NCI-H1092 (cell line): ENCODE measurements at places on chromosomes 1 and 21.

DNA sequence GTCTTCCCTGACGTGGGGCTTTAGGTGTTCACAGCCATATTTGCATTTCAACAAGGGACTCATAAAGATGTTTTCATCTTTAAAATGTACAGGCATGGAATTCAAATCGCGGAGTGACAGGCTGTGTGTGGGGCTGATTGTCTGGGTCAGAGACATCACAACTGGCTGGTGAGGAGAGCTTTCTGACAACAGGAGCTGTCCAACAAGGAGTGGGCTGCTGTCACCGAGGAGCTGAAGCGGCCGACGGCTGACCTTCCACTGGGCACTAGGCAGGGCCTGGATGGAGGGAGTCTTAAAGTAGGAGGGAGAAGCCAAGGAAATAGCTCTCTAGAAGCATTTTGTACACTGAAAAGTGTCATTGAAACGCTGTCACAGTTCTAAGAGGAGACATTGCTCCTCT, 30.5 kb upstream of the SCMH1 start:
- no peak for DNase-seq

DNA sequence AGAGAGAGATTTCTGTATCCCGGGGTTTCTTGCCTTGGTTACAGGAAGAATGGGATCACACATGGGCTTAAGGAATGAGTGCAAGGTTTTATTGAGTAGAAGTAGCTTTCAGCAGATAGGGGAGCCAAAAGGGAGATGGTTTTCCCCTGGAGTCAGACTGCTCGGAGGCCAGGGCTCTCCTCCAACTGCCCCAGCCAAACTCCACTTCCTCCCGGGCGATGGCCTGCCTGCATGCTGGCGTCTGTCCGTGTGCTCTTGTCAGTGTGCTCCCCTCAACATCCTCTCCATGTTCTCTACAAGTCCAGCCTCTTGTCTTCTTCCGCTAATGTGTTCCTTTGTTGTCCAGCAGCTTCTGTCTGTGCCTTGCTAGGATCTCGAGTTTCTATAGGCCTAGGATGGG, 421.3 kb upstream of the ADGRL2 start:
- DNase-seq: no peak

DNA sequence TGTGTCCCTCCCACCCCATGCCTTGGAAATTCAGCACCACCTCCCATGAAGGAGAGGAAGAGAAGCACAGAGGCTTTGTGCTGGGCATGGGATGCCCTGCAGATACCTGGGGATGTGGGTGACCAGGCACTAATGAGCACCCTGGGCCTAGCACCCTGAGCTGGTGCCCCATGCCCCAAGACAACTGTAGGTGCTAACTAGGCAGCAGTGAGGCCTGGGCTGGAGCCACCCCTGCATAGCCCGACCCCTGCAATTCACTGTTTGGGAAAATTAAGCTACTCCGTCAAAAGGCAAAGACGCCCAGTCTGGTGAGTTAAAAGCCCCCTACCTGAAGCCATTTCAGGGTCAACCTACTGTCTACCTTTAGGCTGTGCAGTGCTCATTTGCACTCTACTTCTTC, 5.4 kb downstream of the KCNA2 start:
- no peak for DNase-seq

GRCh38 chr1:25614501-25615171, 2.0 kb upstream of the MAN1C1 start:
- DNase-seq: no peak

- no peak for DNase-seq
Measured at GRCh38 chr1:166914111-166914510, 38.0 kb upstream of the TADA1 start.

DNA sequence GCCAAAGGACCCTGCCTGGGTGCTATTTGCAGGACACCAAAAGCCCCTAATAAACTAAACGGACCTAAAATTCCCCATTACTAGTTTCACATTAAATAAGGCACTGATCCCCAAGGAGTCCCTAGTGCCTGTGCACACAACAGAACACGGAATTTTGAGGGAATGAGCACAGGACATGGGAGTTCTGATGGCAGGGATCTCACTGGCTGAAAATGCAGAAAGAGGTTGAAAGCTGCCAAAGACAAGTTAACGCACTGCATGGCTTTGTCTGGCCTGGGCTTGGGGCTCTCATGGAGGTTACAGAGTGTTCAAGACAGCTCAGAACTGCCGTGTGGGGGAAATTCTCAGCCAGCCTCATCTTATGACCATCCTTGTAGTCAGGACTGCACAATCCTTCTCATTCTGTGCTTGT, 15.6 kb upstream of the ATP1B1 start:
- no peak for DNase-seq

DNA sequence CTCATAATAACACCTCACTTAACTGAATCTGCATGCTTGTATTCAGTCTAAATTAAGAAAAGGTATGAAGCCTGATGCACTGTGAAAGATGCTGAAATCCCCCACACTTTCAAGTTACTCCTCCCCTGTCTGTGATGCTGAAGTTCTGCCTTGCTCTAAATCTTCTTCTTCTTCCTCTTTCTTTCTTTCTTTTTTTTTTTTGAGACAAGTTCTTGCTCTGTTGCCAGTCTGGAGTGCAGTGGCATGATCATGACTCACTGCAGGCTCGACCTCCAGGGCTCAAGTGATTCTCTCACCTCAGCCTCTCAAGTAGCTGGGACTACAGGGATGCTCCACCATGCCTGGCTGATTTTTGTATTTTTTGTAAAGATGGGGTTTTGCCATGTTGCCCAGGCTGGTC, 231.0 kb upstream of the B3GALT2 start:
- DNase-seq: no peak

DNA sequence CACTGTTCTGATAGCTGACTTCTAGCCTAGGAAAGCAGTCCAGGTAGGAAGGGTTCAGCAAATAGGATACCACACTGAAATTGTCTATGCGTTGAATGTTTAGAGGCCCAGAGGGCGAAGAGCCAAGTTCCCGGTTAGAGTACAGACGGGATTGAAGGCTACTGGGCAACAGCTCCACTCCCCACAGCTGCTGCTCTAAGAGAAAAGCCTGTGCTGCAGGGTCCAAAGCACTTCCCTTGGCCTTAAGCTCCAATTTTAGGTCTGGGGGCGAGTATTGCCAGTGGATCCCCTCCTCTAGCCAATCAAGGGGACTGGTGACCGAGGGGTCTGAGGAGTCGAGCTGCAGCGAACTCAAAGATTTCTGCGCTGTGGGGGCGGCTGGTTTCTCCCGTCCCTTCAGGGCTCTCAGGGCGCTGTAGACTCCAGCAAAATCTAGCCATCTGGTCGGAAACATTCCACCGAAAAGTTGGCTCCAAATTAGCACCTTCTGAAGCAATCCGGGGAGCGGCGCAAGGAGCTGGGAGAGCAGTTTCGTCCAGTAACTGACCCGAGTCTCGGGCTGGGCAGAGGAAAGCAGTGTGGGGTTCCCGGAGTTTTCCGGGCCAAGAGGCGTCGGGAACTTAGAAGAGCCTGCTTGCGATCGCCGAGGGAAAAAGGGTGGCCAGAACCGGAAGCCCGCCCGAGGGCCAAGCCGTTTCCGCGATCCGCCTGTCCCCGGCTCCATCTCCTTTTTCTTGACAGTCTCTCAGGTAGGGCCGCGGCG, 748 bp downstream of the PPP1R15B start:
- no peak for DNase-seq
